GM23248 (cell line): ENCODE measurements at places on chromosomes 5 and 9. TPM values are rescaled to one million over a fixed set of nuclear protein-coding genes. Genes with fewer than 3 reads are reported as not detected.

The CDC26 gene
- 67.2 and 70.9 TPM in 2 replicates for polyA plus RNA-seq

The HAVCR2 gene
- not detected in 2 replicates for polyA plus RNA-seq

The DRD1 gene
- not detected in 2 replicates for polyA plus RNA-seq

The ELOVL7 gene
- 0.28 TPM in 1 of 2 replicates, not detected in the other for polyA plus RNA-seq

The GADD45G gene
- polyA plus RNA-seq = 1.0 and 1.2 TPM in 2 replicates

The PFN3 gene
- not detected in 2 replicates for polyA plus RNA-seq

The SLC31A1 gene
- 36.4 and 37.1 TPM in 2 replicates for polyA plus RNA-seq

The CCDC187 gene
- polyA plus RNA-seq = not detected in 2 replicates

The IFNW1 gene
- not detected in 2 replicates for polyA plus RNA-seq

DNA sequence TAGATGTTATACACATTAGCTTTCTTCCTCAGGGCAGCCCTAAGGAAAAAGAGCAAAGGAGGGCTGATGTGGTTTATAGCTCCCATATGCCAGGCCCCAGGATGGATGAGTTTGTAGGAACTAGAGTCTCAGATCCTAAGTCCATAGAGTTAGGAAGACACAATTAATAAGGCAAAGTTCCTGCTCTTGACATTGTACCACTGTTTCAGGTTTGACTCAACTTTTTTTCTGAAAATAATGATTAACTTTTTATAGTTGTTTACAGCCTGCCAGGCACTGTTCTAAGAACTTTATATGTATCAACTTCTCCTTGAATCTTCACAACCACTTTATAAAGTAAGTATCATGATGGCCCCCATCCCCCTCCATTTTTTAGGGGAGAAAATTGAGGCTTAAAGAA is 339.5 kb downstream of the PDE4D start:
- H3K36me3 ChIP-seq = no peaks in the 10 kb centered on the region
- H3K4me1 ChIP-seq = no peaks in the 10 kb centered on the region
- no peaks in the 10 kb centered on the region for H3K27me3 ChIP-seq
- no peak overlapping the region for H3K27ac ChIP-seq
- no peak overlapping the region for H3K4me3 ChIP-seq
- no peak for DNase-seq

DNA sequence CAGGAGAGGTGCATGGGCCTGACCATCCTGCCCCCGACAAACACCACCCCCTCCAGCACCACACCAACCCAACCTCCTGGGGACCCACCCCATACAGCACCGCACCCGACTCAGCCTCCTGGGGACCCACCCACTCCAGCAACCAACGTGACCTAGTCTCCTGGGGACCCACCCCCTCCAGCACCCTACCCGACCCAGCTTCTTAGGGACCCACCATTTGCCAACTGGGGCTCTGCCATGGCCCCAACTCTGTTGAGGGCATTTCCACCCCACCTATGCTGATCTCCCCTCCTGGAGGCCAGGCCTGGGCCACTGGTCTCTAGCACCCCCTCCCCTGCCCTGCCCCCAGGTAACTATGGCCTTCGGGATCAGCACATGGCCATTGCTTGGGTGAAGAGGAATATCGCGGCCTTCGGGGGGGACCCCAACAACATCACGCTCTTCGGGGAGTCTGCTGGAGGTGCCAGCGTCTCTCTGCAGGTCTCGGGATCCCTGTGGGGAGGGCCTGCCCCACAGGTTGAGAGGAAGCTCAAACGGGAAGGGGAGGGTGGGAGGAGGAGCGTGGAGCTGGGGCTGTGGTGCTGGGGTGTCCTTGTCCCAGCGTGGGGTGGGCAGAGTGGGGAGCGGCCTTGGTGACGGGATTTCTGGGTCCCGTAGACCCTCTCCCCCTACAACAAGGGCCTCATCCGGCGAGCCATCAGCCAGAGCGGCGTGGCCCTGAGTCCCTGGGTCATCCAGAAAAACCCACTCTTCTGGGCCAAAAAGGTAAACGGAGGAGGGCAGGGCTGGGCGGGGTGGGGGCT is 4.6 kb downstream of the CEL start:
- H3K27me3 ChIP-seq = no peaks in the 10 kb centered on the region
- no peak for DNase-seq
- H3K4me1 ChIP-seq = no peaks in the 10 kb centered on the region
- no peak overlapping the region for H3K27ac ChIP-seq
- H3K36me3 ChIP-seq = no peaks in the 10 kb centered on the region
- H3K4me3 ChIP-seq = no peak overlapping the region

- no peaks in the 10 kb centered on the region for H3K36me3 ChIP-seq
- no peak overlapping the region for H3K4me3 ChIP-seq
- H3K4me1 ChIP-seq = peaks cover 14% of the 10 kb centered on the region
- no peak overlapping the region for H3K27ac ChIP-seq
Observed at GRCh38 chr9:71814815-71815214, 46.5 kb upstream of the CEMIP2 start.

DNA sequence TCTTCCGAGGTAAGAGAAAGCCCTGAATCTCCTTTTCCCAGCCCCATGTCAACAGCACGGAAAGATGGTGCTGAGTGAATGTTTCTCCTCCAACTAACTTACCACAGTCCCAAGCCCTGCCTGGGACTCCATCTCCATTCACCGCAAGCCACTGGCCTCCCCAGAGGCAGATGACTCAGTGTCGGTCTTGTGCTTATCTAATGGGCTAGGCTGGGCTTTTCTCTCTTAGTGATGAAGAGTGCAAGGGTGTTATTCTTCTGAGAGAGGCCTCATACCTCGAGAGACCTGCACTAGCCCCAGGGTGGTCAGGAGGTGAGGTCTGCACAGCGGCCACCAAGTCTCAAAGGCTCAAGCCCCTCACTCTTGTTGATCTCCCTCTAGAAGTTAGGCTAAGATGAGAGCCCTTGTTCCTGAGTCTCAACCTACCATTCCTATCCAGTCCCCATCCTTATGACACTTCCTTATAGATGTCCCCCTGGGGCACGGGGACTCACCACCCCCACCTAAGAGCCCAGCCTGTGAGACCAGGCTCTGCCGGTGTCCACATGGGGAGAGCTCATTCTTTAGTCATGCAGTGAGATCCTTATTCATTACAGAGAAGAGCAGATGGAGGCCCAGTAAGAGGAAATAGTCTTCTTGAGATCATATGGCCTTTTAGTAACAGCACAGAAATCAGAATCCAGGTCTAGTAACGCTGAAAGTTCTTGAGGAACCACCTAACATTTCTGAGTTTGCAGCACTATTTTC is 127.0 kb downstream of the SAXO1 start:
- no peaks in the 10 kb centered on the region for H3K27me3 ChIP-seq
- H3K27ac ChIP-seq = no peak overlapping the region
- DNase-seq = peak; percentile 32
- H3K36me3 ChIP-seq = peaks cover 38% of the 10 kb centered on the region
- no peak overlapping the region for H3K4me3 ChIP-seq

- no peaks in the 10 kb centered on the region for H3K36me3 ChIP-seq
- H3K27ac ChIP-seq = no peak overlapping the region
- no peaks in the 10 kb centered on the region for H3K27me3 ChIP-seq
Observed at GRCh38 chr9:482739-483138, 268.1 kb downstream of the DOCK8 start.

GRCh38 chr9:38423973-38424843 is at the start of gene IGFBPL1:
TSS of gene IGFBPL1 (minus strand) at chr9:38424454. CDS start at chr9:38424424, 30 bp downstream.
- peaks cover 47% of the 10 kb centered on the region for H3K27me3 ChIP-seq
- DNase-seq = peak; percentile 55
- no peak within 1 kb of the TSS for H3K27ac ChIP-seq
- H3K4me1 ChIP-seq = no peaks in the 10 kb centered on the region
- H3K4me3 ChIP-seq = peak within 1 kb of the TSS; percentile 64
- H3K36me3 ChIP-seq = no peaks in the 10 kb centered on the region
